GM18507 (cell line): ENCODE measurements at places on chromosomes 11 and 22.

GRCh38 chr22:48664586-48664985, 1163.1 kb downstream of the BRD1 start:
- no peak for DNase-seq

- no peak for DNase-seq
These were observed 142.4 kb downstream of the DSCAML1 start for GRCh38 chr11:117654281-117655255.

DNA sequence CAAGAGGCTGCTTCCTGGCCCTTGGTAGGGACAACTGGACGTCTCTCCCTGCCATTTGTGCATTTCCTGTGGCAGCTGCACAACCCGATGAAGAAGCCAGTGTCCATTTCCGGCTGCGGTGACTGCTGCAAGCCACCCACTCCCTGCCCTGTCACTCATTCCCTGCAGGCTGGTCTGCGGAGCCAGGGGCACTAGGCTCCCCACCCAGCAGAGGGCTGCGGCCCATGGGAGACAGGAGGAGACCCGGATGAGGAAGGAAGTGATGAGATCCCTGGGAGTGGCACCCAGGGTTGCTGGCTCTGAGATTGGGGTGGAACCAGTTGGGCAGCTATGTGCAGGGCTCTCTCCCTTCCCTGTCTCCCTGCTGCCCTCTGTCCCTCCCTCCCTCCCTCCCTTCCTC, 10.0 kb upstream of the MYRF start:
- no peak for DNase-seq

- peak; percentile 37 for DNase-seq
These were observed 10.5 kb downstream of the SMTNL1 start for GRCh38 chr11:57547854-57548377.
